Ammon's horn (tissue), 1 donor: ENCODE measurements at places on chromosomes 3 and 15.

DNA sequence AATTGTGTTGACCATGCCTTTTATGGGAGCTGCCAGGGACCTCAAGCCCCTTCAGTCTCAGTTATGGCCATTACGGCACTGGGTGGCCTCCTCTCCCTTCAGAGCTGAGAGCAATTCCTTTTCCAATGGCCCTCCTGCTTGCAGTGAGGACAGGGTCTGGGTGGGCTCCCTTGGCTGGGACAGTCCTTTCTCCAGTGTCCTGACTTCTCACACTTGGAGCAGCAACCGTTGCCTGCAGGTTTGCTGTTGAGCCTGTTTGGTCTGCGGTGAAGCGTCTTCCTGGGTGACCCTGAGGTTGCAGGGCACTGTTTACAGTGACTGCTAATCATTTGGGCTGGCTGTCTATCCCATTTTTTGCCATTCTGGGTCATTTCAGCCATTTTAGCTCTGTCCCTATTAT, 3.5 kb upstream of the CCDC80 start:
- no peak for DNase-seq

- DNase-seq: no peak
Observed at GRCh38 chr15:46137443-46137842, 502.6 kb downstream of the SQOR start.

GRCh38 chr15:100311154-100311625, 30.6 kb downstream of the ADAMTS17 start:
- DNase-seq: peak; percentile 11

- no peak for DNase-seq
Observed at GRCh38 chr15:68272721-68273271, 4.7 kb upstream of the FEM1B start.

DNA sequence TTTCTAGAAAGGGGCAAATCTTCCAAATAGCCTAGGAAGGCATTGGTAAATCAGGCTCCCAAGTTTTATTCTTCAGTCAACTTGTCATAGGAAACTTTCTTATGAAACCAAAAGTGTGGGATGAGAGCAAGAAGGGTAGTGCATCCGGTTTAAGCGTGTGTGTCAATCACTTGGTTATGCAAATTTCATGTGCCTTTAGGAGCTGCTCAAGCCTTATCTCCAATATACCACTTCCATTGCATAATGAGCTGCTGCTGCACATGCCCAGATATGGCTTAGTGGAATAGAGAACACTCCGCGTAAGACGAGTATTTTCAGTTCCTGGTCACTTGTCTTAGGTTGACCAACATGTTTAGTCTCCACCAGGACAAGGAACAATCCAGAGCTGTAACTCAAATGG, 242.1 kb downstream of the CBLB start:
- DNase-seq: no peak
